ENCODE measurements at places on chromosomes 6 and 20.

DNA sequence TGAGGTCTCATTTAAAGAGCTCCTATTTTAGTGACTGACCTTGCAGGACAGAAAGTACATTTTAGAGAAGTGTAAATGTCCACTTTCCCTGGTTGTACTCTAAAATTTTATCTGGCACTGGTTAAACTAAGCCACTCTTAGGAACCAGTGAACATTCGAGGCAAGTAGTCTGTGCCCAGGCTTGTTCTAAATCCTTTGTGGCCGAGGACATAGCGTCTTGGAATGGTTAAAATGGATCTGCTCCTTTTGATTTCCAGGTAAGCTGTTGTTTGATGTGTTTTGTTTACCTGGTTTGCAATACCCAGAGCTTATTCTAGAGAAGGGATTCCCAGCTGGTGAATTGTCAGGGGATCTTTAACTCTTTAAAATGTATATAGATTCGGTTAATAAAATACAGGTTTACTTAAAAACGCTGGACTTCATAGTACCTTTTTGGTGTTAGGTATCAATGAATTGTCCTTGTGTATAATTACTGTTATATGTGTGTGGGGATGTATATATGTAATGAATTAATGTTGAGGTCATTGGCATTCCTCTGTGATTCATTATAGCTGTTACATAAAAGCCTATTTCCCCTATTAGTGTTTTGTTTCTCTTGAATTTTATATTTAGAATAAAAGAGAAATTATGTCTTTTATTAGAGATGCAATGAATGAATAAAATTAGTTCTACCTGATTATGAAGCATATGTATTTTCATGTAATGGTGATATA is 15.8 kb downstream of the SNX9 start:
- DNase-seq: no peak

DNA sequence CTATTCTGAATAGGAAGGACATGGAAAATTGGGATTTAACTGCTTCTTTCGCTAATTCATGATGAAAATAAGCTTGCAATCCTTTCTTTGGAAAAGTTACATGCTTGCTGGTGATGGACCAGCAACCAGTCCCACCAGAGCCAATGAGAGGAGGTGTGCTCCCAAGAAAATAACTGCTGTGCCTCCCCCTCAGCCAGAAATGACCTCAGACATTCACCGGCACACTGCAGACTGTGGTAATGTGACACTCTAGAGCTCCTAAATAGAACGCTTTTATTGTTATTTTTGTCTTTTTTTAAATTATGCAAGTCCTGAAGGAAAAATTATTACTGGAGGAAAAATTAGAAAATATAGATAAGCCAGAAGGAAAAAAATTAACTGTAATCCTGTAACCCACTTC is 2.6 kb downstream of the PYGB start:
- DNase-seq: no peak

- no peak for DNase-seq
Observed at GRCh38 chr6:158086504-158087223, 81.4 kb downstream of the SERAC1 start.

DNA sequence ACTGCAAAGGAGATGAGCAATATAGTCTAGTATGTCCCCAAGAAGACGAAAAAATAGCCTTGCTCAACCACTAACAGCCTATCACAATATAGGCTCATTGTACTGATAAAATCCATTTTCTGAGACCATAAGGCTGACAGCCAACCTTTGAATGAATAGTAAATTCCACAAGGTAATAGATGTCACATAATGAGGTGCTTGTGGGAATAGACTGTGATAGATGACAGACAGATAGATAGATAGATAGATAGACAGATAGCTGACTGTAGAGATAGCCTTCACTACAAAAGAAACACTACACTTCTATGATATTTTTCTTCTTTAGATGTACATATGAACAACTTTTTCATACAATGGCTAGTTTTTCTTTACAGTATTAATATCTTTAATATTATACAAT is 760.3 kb upstream of the NRSN1 start:
- DNase-seq: no peak

- no peak for DNase-seq
Observed at GRCh38 chr20:49987868-49988690, 5.3 kb downstream of the SNAI1 start.

DNA sequence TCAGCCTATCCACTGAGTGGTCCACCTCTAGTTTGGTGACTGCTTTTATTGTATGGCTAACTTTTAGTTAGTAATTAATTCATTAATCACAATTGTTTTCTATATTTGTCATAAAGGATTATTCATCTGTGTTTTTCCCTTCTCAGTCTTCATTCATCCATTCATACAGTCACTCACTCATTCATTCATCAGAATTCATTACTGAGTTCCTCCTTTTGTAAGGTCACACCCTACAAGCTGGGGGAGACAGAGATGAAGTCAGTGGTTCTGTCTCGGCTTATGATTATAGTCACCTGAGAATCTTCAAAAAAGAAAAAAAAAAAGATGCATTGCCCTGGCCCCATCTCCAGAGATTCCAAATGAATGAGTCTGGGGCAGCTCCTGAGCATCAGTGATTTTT is 257.1 kb downstream of the ADGB start:
- no peak for DNase-seq

- no peak for DNase-seq
Observed at GRCh38 chr6:150627154-150627553, 27.5 kb downstream of the PLEKHG1 start.

GRCh38 chr6:29737707-29738630 is 14.7 kb downstream of the HLA-F start:
- DNase-seq: peak; percentile 66

DNA sequence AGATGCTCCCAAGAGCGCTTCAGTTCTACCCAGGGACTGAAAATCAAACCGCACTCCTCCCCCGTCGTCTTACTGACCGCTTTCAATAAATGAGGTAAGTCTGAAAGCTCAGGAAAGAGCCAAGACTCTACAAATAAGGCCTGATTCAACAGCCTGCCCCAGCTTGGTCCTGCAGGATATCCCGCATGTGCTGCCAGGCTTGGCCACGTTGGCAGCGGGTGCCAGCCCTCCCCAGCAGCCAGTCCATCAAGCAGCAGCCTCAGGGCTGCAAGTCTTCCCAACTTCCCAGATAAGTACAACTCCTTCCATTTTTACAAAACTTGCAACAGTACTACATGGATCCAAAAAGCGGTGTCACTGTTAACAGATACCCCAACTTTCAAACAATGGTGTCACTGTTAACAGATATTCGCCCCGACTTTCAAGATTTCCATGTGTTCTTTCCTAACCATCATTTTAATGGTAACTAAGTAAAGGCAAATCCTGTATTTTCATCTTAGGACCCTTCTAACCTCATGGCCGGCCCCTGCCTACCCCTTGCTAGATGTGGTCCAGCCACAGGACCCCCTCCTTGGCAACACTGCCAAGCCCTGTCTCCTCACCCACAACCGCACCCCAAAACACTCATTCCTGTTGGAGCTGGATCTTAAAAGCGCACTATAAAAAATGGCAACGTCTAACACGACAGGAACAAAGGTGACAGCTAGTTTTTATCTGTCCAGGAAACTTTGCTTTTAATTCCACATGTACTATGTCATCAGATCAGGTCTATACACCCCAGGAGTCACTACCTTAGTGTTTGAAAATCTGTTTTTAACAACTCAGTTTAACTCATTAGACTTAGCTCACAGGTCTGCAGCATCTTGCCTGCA is 28.0 kb downstream of the DIDO1 start:
- DNase-seq: no peak

DNA sequence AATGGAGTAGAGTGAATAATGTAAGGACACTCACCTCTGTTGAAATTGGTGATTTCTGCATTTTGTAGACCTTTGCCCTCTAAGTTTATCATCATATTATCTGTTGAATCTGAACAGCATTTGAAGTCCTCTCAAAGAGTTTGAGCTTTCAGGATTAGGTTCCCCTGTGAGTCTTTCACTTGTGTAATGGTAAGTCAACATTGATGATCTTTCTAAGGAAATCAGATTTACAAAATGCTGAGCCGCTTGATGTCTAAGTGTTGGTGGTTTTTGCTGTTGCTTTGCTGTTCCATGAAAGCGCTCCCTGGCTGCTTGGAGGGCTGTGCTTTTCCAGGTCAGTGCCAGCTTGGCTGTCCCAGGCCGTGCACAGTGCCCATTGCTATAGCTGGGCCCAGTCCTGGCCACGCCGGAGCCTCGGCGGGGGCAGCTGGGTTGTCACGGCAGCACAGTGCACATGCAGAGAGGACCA is 33.8 kb upstream of the KIF25 start:
- DNase-seq: no peak

DNA sequence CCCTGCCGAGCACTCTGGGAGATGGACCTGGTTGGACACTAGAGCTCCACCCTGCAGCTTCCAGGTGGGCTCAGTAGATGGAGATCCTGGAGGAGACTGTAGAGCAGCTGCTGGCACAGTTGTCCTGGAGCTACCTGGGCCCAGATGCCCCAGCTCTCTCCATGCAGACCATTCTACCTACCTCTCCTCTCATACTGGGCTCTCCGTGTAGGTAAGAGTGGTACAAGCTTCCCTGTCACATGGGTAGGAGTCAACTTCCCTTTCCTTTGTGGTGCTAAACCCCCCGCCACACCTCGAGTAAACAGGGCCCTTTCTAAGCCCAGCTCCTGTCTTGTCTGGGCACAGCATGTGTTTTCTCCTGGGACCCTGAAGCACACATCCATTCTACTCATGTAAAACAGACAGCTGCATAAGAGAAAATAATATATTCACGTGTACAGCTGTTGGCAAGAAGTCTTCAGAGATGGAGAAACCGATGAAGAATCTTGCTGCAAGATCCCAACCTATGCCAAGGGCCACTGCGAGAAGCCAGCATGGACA is 108.1 kb upstream of the DUSP22 start:
- DNase-seq: no peak

- DNase-seq: no peak
Observed at GRCh38 chr6:52707963-52708680, 37.2 kb downstream of the TMEM14A start.

DNA sequence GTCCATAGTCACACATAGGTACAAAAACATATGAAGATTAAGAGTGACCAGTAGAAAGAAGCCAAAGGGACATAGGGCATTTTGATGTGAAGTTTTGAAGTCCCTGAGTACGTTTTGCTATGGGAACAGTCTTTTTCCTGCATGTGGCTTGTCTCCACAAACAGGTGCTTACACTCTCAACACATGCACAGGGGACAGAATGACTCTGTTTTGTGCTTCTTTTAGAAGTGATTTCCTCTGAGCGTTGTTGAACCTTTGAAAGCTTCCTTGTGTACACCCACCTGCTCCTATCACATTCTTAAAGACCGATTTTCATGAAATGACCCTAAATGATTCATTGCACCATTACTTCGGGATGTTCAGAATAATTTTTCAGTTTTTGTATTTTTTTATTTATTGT is 338.8 kb upstream of the CDH4 start:
- DNase-seq: no peak

GRCh38 chr6:73394577-73395354 is at the start of gene DDX43:
TSS of gene DDX43 (plus strand) at chr6:73394828. CDS start at chr6:73394906, 78 bp downstream.
- peak; percentile 44 for DNase-seq

GRCh38 chr6:41489120-41489851 is 56.9 kb upstream of the FOXP4 start:
- DNase-seq: no peak

- no peak for DNase-seq
Observed at GRCh38 chr6:8837343-8837742, 402.0 kb upstream of the SLC35B3 start.

- DNase-seq: no peak
Observed at GRCh38 chr6:31246051-31246521, 25.8 kb downstream of the HLA-C start.

DNA sequence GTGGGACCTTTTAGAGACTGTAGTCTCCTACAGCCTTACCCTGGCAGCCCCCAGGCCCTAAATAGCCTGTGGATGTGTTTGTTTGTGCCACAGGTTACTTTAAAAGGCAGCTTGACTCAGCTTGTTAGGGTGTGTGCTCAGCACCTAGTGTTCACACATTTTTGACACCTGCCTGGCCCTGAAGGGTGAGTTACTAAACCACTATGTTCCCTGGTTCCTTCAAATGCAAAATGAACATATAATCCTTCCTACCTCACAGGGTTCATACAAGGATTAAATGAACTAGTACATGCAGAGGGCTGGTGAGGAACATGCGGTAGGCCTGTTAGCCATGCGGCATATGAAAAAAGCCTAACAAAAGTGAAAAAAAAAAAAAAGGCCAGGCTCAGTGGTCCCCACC is 14.9 kb upstream of the TFAP2C start:
- no peak for DNase-seq

GRCh38 chr6:1577896-1578745 is 31.6 kb upstream of the FOXC1 start:
- no peak for DNase-seq

DNA sequence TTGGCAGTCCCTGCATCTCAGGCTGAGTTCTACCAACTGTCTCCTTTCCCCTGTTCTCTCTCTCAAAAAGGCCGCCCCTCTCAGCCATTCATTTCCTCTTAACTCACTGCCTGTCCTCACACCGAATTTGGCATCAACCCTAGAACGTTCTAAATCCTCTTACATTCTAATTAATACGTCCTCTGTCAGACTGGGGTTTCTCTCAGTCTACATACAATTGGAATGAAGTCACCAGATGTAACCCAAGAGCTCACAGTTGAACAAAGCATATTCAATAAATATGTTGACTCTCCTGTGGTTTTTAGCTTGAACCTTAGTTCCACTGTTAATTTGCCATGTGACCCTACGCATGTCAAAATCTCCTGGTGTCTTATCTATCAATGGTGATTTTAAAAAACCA is 269.6 kb downstream of the CLIC5 start:
- no peak for DNase-seq

GRCh38 chr20:43514648-43514999 is 7.1 kb downstream of the L3MBTL1 start:
- DNase-seq: no peak

GRCh38 chr6:88141561-88142296 is 24.4 kb downstream of the CNR1 start:
- no peak for DNase-seq

- no peak for DNase-seq
Observed at GRCh38 chr6:134454794-134455193, 136.9 kb upstream of the SGK1 start.

DNA sequence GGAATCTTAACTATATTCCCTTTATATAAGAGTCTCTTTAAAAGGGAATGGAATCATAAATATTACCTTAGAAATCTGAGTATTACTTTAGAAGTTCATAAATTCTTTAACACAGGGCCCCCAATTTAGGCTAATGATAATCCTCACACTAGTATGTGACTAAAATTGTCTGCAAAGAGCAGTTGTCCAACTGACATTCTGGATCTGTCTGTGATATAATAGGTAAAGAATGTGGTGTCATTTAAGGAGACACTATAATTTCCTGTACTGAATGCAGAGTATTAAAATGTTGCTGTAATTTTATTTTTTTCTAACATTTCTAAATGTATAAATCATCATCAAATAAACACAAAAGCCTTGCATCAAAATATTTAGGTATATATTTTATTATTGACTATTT is 128.5 kb upstream of the DST start:
- DNase-seq: no peak
